ENCODE measurements at places on chromosomes 7 and 10.

DNA sequence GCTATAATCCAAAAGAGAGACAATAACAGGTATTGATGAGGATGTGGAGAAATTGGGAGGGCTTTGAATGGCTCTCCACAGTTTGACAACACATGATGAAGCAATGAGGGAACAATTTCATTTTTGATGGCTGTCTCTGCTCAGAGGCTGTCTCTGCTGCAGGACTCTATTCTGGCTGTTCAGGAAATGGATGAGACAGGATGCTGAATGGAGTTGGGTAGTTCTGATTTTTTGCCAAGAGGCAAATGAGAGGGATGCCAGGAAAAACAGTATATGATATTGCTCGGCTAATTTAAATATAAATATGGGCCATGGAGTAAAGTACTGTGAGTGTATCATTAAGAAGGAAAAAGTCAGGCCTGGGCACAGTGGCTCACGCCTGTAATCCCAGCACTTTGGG is 16.8 kb downstream of the APBB1IP start:
- DNase-seq = no peak

- DNase-seq = no peak
These were observed 25.1 kb downstream of the CYP26A1 start for GRCh38 chr10:93098816-93099215.

DNA sequence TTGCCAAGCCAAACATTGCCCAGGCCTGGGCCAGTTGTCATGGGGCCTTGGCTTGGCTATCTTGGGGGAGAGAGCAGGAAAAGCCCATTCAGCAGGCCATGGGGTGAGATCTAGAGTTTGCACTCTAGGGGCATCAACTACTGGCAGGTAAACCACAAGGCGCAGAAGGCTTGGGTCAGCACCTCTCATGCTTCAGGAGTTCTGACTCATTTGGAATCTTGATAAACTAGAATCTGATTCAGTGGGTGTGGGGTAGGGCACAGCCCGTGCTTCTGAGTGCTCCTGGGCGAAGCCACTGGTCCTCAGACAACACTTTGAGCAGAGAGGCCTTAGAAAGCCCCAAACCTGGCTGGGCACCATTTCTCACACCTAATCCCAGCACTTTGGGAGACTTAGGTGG is 81.1 kb downstream of the RGS10 start:
- DNase-seq = no peak

- no peak for DNase-seq
These were observed 27.7 kb downstream of the BCCIP start for GRCh38 chr10:125850766-125851731.

DNA sequence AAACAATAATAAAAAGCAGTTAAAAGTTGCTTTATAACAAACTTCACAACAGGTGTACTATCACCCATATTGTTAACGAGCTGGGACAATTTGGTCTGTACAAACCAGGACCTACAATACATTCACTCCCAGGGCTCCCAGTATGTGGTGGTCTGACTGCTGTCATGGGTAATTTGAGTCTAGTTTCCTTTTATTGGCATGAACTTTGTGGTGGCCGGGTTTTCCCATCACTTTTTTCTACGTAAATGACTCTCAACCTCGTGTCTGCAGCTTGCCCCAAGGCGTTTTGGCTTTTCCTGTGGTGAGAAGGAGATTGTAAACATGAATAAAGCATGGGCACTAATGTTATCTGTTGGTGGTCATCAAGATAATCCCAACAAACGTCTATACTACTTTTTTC is 118.7 kb upstream of the CDK6 start:
- DNase-seq = no peak

- no peak for DNase-seq
These were observed 51.1 kb downstream of the TPST1 start for GRCh38 chr7:66256281-66256680.

DNA sequence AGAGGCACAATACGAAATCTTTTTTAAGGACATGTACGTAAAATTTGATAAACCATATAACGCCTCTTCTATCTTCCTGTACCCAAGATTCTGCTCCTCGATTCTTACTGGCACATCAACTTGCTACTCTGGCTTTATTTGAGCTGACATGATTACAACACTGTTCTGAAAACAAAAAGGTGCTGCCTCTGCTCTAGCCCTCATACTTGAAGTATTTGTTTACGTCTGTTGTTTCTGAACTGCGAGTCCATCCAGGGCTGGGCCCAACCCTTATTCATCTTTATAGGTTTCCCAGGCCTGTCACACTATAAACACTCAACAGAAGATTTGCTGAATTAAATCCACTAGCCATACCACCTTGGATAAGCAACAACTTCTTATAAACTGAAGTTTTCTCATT is 96.2 kb upstream of the SVIL start:
- DNase-seq = no peak

- DNase-seq = no peak
These were observed 71.0 kb upstream of the PLPP4 start for GRCh38 chr10:120385992-120386391.

GRCh38 chr10:33376976-33377657 is 42.6 kb upstream of the NRP1 start:
- DNase-seq = no peak

- peak; percentile 6 for DNase-seq
These were observed 631 bp downstream of the POR start for GRCh38 chr7:75915416-75916156.

GRCh38 chr10:131174211-131174565 is 137.3 kb downstream of the TCERG1L start:
- DNase-seq = no peak

Data from activated T-helper 1 cell treated with Interleukin-2 at 50 U/mL for 16 hours (primary cell).